Stimulated activated CD4-positive, alpha-beta T cell treated with anti-CD3 and anti-CD28 coated beads, Interleukin-1b, Interleukin-23, amount 100 ng/mL, for 24 hours (primary cell): ENCODE measurements at places on chromosomes 11 and 22.

GRCh38 chr11:129695571-129696308 is 119.9 kb upstream of the TMEM45B start:
- peak; percentile 59 for DNase-seq

GRCh38 chr11:117837070-117837776 is 12.7 kb upstream of the FXYD2 start:
- no peak for DNase-seq

DNA sequence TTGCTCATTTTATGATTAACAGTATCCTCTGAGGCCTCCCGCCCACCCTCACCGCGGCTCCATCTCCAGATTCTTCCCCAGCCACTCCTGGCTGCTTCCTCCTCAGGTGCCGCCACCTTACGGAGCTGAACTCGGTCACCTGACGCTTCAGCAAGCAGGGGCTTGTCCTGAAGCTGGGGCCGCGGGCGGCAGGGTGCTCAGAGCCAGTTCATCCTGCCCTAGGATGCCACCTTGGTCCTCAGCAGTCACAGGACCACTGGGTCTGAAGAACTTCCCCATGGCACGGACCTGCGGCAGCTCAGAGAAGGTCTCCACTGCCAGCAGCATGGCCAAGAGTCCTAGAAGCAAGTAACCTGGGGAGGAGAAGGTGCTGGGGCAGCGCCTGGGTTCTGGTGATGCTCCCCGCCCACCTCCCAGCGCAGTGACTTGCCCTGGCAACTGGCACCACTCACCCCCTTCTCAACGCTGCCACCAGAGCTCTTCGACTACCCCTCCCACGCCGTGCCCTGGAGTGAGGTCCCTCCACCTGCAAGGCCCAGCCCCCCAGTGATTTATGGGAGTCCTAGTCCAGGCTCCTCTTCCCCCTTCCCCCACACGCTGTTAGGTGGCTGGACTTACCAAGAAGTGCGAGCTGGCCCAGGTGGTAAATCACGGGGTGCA is 2.6 kb downstream of the KCNK7 start:
- DNase-seq, result no peak

DNA sequence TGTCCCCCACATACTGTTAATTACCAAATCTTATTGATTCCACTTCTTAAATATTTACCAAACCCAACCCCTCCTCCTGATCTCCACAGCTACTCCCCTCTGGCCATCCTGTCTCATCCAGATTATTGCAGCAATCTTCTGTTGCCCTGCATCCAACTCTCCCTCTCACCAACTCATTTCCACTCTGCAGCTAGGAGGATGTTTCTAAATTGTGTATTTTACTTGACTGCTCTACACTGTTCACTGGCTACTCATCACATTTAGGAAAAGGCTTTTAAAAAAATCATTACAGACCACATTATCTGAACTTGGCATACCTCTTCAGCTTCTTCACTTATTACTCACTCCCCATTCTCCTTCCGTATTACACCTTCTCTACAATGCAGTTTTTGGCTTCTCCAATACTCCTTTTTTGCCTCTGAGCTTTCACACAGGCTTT is 117.9 kb downstream of the ATG16L2 start:
- no peak for DNase-seq

GRCh38 chr11:68750195-68751003 is 921 bp downstream of the TESMIN start:
- DNase-seq, result no peak
